ENCODE measurements at places on chromosomes 3 and 15.

- peak; percentile 18 for DNase-seq
These were observed 22.2 kb downstream of the MRPS25 start for GRCh38 chr3:15042936-15043335.

GRCh38 chr3:100400419-100400779, 490 bp downstream of the TOMM70 start:
- peak; percentile 13 for DNase-seq

- DNase-seq = peak; percentile 82
These were observed 815.3 kb downstream of the TUSC7 start for GRCh38 chr3:117524890-117525289.

- no peak for DNase-seq
These were observed 1.9 kb downstream of the MB21D2 start for GRCh38 chr3:192915722-192916121.

GRCh38 chr15:28985691-28986090, 99.9 kb downstream of the APBA2 start:
- DNase-seq = no peak

- no peak for DNase-seq
These were observed 379.7 kb upstream of the PROK2 start for GRCh38 chr3:72164635-72164978.

- DNase-seq = no peak
These were observed 181.8 kb upstream of the TBL1XR1 start for GRCh38 chr3:177379045-177379444.

- no peak for DNase-seq
These were observed 7.8 kb upstream of the NANOGP8 start for GRCh38 chr15:35092846-35093245.

GRCh38 chr15:69830430-69830829, 267.3 kb downstream of the TLE3 start:
- DNase-seq = no peak

DNA sequence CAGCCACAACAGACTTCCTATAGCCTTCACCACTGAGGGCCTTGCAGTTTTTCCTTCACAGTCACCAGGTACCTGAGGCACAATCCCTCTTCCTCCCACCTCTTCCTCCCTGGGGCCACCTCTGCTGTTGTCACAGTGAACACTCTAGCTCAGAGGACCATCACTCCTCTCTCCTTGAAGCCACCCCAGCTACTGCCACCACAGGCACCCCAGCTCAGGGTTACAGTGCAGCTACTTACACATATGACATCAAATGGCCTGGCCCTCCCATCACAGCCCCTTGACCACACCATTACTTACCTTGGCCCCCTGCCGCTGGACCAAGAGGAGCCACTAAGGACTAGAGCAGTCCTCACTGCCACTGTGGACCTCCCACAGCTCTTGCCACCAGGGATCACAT, 213.5 kb upstream of the CRBN start:
- no peak for DNase-seq

DNA sequence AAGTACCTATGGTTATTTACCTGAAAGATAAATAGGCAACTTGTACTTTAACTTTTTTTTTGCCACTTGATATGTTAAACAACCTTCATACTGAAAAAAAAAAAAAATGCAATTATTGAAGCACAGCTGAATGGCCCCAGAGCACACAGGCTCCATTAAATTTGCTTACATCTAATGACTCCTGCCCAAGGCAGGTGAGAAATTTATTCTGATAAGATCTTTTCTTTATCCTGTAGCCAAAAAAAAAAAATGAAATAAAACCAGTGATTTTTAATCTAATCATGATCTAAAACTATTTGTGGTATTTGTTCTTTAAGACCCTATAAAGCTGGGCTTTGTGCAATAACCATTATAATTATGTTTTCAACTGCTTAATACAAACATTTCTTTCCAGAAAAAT, 115.7 kb downstream of the DPH6 start:
- no peak for DNase-seq

- DNase-seq = no peak
These were observed 18.9 kb upstream of the FBN1 start for GRCh38 chr15:48664436-48664835.

DNA sequence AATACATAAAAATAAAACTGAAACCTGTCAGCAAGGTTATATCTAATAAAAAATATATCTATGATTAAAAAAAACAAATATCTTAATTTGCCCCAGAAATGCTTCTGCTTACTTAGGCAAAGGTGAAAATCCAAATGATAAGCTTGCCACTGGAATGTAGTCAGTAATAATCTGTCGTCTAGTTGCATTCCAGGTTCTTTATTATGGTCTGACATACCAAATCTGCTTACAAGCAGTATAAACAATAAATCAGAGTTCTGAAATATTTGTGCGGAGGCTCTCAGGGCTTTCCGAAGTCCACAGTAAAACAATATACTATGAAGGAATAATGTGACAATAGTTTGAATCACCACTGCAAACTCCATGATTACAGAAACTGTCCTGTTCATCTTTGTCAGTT, 1133.5 kb downstream of the ROBO1 start:
- DNase-seq = no peak

DNA sequence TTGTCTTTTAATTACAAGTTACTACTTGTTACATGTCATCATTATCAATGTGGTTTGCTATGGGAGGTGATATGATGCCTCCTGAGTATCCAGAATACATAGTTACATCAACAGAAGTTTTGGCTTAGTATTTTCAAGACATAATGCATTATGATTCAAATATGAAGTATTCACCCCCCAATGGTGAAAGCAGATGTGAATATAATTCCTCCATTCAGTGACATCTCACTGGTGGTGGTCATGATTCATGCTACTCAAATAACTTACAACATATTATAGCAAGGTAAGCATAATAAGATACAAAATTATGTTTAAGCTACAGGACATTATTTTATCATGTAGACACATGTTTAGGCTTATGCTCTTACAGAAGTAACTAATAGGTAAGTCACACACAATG, 34.9 kb upstream of the TTBK2 start:
- DNase-seq = peak; percentile 74

DNA sequence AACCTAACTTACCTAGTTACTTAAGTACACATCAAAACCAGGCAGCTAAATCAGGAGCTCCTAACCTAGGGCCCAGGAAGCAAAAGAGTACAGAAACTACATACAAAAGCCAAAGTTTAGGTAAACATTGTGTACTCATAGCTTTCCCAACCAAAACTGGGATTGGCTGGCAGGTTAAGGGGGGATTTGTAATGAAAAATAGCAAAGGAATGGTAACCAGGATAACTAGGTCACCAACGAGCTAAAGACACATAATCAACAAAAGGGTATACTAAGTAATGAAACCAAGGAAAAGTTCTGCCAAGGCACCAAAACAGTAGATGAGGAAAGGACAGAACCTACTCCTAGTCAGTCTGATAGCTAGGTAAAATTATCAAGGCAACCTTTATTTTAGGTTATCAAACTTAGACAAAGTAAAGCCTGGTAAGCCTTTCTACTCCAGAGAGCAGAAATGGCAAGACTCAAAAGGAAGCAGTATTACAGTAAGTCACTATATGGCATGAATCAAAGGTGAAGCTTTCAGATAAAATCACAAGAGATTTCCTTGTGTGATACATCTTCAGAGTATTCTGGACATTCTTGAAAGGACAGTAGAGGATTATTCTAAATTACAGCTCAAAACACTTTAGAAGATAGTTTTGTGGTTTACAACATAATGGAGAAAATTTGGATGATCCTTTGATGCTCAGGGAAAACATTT, 10.2 kb downstream of the TRA2B start:
- DNase-seq = no peak

Data from astrocyte of the spinal cord (primary cell).